A375 (cell line): ENCODE measurements at places on chromosomes 5 and 9. TPM values are rescaled to one million over a fixed set of nuclear protein-coding genes. Genes with fewer than 3 reads are reported as not detected.

Gene HSD17B4
- 96.5 and 208 TPM in 2 replicates for total RNA-seq

Gene TRIM32
- 11.9 and 14.3 TPM in 2 replicates for total RNA-seq

Gene CTXN3
- total RNA-seq = not detected in 2 replicates

Gene C5orf58
- total RNA-seq = 0.58 and 6.4 TPM in 2 replicates

Gene NEUROG1
- not detected in 2 replicates for total RNA-seq

Gene CMYA5
- 0.21 and 0.30 TPM in 2 replicates for total RNA-seq

Gene IRX1
- 3.7 and 4.2 TPM in 2 replicates for total RNA-seq

Gene GPR151
- not detected in 2 replicates for total RNA-seq

Gene PLCXD3
- total RNA-seq = 0.04 TPM in 1 of 2 replicates, not detected in the other
